ENCODE measurements at places on chromosomes 4 and X. TPM values are rescaled to one million over a fixed set of nuclear protein-coding genes. Genes with fewer than 3 reads are reported as not detected.

ADH1C gene
- total RNA-seq: 0.34 TPM

SLITRK4 gene
- 0.17 TPM for total RNA-seq

RIPPLY1 gene
- total RNA-seq: not detected

SPOCK3 gene
- total RNA-seq: 1.0 TPM

GUF1 gene
- 10.4 TPM for total RNA-seq

DMRTC1 gene
- total RNA-seq: not detected

IRAK1 gene
- total RNA-seq: 93.1 TPM

PLAC1 gene
- total RNA-seq: 0.15 TPM

KDM6A gene
- 7.7 TPM for total RNA-seq

APLN gene
- total RNA-seq: 0.34 TPM

MXRA5 gene
- total RNA-seq: 0.50 TPM

NLGN3 gene
- 1.2 TPM for total RNA-seq

TMPRSS11A gene
- not detected for total RNA-seq

CTAG1B gene
- total RNA-seq: not detected

PROM1 gene
- 0.17 TPM for total RNA-seq

FAM184B gene
- total RNA-seq: not detected

ZCCHC18 gene
- total RNA-seq: 0.59 TPM
